Activated naive CD4-positive, alpha-beta T cell (primary cell): ENCODE measurements at places on chromosomes 2 and 18.

DNA sequence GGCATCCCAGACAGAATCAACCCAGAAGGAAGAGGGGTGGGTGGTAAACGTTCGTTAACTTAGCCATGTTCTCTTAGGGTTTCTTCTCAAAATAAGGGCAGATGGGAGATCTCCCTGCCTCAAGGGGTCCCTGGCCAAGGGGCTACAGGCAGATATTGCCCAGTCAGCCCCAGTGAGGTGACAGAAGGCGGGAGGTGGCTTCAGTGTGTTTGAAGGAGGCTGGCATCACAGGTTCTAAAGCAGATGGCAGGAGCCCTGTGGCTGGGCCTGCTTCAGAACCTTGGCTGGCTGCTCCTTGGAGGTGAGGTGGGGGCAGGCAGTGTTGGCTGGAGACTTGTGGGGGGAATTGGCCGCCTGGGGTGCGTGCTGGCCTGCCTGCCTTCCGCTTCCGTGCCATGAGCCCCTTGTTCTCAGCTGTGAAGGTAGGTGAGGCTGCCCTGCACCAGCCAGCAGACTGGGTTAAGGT is 23.5 kb downstream of the HPCAL1 start:
- DNase-seq: no peak

DNA sequence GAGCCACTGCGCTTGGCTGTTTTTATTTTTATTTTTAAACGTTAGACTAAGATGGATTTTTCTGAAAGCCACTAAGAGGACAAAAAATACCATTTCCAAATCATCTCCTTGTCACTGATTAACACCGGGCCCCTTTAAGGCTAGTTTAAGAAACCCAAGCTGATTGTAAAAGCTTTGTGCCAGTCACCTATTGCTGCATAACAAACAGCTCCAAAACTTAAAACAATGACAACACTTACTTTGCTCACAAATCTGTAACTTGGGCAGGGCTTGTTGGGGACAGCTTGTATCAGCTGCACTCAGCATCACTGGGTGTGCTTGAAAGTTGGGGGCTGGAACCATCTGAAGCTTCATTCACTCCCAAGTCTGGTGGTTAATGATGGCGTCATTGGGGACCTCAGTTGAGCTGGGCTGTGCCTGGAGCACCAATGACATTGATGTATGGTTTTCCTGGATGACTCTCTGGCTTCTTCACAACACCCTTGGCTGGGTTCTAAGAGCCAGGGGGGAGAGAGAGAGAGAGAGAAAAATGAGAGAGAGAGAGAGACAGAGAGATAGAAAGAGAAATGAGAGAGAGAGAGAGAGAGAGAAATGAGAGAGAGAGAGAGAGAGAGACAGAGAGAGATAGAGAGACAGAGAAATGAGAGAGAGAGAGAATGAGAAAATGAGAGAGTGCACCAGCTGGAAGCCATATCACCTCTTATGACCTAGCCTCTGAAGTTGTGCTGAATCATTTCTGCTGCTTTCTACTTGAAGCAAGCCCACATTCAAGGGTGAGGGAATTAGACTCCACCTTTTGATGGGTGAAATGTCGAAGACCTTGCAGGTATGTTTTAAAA is 26.0 kb upstream of the ATG16L1 start:
- no peak for DNase-seq

DNA sequence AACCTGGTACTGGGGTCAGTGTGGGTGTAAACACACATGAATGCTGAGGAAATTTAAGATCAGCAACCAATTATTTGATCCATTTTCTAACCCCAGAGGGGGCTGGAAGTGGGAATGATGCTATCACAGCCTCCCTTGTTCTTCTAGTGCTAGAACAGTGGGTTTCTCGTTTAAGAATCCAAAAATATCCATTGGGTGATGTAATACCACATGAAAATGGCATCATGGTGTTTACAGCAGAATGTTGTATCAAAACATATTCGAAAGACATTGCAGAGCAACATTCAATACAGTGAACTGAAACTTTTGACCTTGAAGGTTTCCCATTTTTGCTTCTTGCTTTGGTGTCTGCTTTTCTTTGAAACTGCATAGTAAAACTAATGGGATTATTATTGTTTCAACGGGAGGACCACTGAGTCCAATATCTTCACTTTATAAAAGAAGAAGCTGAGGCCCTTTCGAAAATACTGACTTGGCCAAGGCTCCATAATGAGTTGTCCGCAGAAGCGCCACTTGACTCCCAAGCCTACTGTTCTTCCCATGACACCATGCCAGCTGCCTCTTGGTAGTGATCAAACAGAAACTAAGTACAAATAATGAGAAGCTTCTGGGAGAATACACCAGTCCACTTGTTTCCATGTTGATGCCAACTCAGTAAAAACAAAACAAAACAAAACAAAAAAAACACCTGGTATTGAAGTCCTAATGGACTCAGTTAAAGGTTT is 106.1 kb downstream of the COLEC12 start:
- DNase-seq: no peak

DNA sequence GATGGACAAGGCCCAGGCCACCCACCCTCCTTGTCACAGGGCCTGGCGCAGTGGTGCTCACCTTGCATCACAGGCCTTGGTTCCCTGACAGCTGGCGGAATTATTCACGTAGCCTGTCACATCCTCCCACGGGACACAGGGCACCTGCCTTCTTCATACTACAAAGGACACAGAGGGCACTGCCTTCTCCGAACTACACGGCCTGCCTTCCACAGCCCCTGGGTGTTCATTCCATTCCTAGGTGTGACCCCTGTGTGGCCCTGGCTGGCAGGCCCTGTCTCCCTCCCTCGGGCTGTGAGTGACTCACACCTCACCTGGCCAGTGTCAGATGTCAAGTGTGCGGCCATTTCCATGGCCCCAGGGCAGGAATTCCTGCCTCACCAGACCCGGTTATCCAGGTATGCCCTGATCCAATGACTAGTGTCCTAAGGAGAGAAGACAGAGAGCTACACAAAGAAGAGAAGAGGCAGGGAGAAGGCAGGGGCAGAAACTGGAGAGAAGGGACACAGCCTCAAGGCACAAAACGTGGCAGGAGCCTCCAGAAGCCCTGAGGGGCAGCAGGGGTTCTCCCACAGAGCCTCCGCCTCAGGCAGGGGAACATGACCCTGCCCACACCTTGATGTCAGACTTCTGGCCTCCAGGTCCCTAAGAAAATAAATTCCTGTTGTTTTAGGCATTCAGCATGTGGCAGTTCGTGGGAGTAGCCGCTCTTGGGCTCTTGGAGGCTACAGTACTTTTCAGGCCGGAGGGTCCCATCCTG is 43.4 kb downstream of the MBP start:
- no peak for DNase-seq

DNA sequence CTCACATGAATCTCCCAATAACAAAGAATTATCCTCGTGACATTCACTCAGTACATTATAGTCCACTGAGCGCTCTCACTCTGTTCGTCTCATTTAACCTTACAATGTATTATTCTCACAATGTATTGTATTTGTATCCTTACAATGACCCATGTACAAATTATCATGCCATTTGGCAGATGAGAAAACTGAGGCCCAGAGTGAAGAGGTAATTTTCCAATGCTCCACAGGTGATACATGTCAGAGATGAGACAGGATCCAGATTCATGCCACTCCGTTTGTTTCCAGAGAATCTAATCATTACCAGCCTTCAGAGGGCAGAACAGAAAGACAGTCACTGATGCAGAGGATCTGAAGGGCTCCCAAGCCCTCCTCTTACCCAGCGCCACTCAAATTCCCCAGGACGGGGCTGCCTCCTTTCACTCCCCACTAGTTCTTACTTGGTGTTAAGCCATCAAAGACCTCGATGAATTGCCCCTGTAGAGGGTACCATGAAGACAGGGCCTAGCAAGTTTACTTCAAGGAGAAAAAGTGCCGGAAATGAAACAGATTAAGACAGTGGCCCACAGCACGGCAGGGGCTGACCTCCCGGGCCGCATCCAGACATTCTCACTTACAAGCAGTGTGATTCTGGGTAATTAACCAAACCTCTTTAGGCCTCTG is 98.4 kb upstream of the MBOAT2 start:
- no peak for DNase-seq

- no peak for DNase-seq
Measured at GRCh38 chr2:30899516-30900054, 92.3 kb upstream of the CAPN13 start.

GRCh38 chr2:10383960-10384734 is 64.0 kb downstream of the ODC1 start:
- DNase-seq: no peak

- DNase-seq: no peak
Measured at GRCh38 chr2:169071455-169071854, 2.1 kb downstream of the DHRS9 start.

DNA sequence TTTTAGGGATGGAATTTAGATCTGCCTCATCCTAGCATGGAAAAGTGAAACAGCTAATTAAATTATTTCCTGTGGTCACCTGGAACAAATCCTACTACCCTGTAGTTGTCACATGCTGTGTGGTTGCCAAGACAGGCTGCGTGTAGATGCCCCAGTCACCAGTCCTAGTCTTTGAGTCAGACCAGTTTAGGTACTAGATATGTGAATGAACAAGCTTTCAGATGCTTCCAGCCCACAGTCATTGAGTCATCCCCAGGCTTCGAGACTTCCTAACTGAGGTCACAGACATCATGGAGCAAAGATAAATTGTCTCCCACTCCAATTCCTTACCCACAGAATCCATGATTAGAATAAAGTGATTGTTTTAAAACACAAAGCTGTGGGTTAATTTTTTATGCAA is 35.8 kb upstream of the GRB14 start:
- no peak for DNase-seq

DNA sequence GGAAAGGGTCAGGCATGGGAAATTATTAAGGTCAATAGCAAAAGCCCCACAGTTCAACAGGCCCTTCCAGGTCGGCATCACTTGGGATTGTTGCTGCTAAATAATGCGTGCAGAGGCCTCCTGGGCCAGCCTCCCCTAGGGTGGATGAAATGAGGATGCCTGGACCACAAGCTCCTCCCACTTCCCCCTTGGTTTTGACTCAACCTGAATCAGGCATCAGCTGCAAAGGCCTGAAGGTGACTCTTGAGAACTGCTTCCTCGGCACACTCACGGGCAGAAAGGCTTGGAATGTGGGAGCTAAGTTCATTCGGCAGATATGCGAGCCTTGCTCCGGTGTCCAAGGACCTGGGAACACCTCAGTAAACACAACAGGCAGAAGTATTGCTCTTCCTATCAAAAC is 69.3 kb downstream of the MBP start:
- peak; percentile 47 for DNase-seq

DNA sequence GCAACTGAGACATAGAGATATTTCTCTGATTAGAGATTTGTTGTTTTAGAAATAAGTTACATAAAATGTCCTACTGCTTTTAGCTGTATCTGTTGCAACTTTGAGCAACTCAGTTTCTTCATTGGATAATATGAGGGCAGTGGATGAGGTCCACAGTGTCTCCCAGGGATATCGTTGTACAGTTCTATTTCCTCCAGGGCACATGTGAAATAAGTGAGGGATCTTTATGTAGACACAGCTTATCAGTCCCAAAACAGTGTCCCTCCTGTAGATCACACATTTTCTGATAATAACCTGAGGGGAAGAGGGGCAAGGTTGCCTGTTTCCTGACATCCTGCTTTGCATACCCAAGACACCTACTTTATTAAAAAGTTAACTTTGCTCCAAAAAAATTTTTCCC is 1231.2 kb upstream of the ZEB2 start:
- no peak for DNase-seq

DNA sequence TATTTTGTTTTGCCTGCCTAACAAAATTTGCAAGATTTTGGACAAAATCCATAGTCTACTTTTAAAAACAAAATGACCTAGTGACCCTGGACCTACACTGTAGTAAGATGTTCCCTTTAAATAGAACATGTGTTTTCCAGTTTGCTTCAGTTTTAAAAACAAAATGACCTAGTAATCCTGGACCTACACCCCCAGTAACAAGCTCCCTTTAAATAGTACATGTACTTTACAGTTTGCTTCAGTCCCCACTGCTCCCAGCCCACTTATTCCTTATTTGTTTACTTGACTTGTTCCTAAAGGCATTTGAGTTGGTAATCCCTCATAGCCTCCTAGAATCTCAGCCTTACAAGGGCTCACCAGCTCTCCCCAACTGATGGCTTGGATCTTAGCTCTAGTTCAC is 34.5 kb upstream of the HTR2B start:
- DNase-seq: no peak
